Vagina (tissue), 2 donors: ENCODE measurements at places on chromosomes 1 and 21.

- no peak for DNase-seq
These were observed 61.7 kb downstream of the ELK4 start for GRCh38 chr1:205570173-205570501.

GRCh38 chr21:44854391-44854663 lies 19.2 kb downstream of the PTTG1IP start:
- DNase-seq, result no peak

- DNase-seq, result no peak
These were observed 43.6 kb upstream of the COL18A1 start for GRCh38 chr21:45361033-45361997.

DNA sequence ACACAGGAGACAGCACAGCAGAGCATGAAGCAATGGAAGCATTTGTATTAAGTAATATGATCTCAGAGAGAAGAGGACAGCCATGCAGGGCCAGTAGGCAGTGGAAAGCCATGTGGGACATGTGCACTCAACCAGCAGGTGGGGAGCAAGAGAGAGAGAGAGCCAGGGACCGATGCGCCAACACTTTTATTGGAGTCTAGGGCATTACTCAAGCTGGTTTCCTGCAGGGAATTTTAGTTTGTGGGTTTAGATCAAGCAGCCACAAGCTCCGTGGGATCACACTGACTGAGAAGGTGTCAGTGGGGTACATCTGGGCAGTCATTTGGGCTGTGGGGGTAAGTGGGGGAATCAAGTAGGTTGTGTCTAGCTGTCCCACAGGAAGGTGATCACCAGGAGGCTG lies 137.1 kb downstream of the PCBP3 start:
- DNase-seq, result no peak

- no peak for DNase-seq
These were observed 1490.8 kb downstream of the BRINP3 start for GRCh38 chr1:188986745-188987417.

GRCh38 chr1:171550050-171550449 lies 64.7 kb downstream of the PRRC2C start:
- no peak for DNase-seq

GRCh38 chr1:19381261-19381660 lies 69.1 kb downstream of the SLC66A1 start:
- DNase-seq, result no peak

GRCh38 chr1:1534401-1535154 lies 5.8 kb downstream of the TMEM240 start:
- DNase-seq, result no peak

DNA sequence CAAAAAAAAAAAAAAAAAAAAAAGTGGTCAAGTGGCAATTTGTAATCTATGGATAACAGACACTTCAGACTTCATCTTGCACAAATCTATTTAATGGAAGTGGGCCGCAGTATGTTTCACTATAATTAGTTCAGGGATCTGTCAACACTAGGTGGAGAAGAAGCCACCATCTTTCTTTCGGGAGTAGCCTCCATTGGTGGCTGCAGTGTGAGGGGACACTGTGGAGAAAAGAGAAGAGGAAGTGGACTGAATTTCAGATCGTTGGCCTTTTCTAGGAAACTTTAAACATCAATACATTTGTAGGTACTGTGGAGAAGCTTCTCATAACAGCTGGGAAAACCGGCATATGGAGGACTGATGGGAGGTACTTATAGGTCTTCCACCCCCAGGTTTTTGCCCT lies 8.0 kb upstream of the ELAPOR1 start:
- no peak for DNase-seq

- DNase-seq, result no peak
These were observed 134.4 kb downstream of the LEPR start for GRCh38 chr1:65554829-65555228.
